Inflammatory macrophage (primary cell): ENCODE measurements at places on chromosomes 12 and 14.

GRCh38 chr14:103260629-103261124, 73.4 kb upstream of the EIF5 start:
- DNase-seq = peak; percentile 62

GRCh38 chr14:105176513-105176912, 4.6 kb downstream of the NUDT14 start:
- DNase-seq = no peak

- no peak for DNase-seq
Measured at GRCh38 chr12:63440048-63440447, 228.2 kb downstream of the DPY19L2 start.

DNA sequence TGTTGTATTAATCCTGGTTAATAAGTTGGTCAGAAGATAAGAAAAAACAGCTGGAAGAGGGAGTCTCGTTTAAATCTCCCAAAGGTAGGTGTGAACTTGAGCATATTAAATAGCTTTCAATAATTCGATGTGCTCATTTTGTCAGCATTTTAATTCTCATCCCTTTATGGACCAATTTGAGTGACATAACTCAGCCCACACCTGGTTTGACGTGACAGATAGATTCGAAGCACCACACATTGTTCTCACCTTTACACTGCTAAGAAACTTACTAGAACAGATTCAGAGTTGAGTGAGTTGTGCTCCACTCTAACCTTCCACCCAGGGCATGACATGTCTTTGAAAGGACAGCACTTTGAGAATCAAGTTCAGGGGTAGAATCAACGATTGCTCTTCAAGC, 161.4 kb upstream of the GZMB start:
- DNase-seq = no peak

GRCh38 chr14:36605506-36605857, 23.1 kb upstream of the NKX2-8 start:
- DNase-seq = no peak

GRCh38 chr14:74848768-74849167, 27.2 kb downstream of the PROX2 start:
- DNase-seq = no peak

- no peak for DNase-seq
Measured at GRCh38 chr14:92603309-92604242, 90.0 kb downstream of the RIN3 start.

DNA sequence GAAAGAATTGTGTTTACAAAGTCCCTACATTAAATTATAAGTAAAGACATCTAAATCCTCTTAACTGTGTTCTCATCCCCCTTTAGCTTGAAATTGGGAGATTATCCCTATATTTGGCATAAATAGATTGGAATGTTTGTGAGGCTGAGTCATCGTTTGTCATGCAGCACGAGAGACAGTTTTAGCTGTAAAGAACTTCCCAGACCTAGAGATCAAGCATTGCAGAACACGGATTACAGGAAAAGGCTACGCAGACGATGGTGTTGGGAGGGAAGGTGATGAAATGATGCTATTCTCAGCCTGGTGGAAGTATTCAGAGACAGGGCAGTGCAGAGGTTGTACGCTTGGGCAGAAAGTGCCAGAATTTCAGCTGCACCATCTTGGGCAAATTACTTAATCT, 93.8 kb downstream of the PTPRB start:
- no peak for DNase-seq

GRCh38 chr14:36162267-36162666, 14.3 kb downstream of the PTCSC3 start:
- no peak for DNase-seq

DNA sequence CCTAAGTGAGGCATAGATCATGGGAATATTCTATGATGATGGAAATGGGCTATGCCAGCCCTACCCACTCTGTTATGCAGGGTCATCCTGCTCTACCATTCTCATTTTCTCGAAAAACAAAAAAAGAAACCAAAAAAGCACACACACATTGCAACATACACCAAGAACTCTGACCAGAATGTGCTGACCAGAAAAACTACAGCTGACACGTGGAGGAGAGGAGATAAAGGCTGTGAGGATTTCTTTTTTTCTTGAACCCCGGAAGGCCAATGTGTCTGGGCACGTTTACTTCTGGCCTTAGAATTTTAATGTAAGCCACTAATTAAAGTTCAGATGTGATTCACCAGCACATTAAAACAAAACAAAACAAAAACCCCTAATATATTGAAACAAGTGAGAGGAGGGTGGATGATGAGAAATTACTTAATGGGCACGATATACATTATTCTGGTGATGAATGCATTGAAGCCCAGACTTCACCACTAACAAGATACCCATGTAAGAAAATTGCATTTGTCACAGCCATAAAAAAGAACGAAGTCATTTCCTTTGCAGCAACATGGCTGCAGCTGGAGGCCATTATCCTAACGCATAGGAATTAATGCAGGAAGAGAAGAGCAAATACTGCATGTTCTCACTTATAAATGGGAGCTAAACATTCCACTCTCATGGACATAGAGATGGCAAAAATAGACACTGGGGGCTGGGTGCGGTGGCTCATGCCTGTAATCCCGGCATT, 66.3 kb upstream of the PLEKHG3 start:
- no peak for DNase-seq

DNA sequence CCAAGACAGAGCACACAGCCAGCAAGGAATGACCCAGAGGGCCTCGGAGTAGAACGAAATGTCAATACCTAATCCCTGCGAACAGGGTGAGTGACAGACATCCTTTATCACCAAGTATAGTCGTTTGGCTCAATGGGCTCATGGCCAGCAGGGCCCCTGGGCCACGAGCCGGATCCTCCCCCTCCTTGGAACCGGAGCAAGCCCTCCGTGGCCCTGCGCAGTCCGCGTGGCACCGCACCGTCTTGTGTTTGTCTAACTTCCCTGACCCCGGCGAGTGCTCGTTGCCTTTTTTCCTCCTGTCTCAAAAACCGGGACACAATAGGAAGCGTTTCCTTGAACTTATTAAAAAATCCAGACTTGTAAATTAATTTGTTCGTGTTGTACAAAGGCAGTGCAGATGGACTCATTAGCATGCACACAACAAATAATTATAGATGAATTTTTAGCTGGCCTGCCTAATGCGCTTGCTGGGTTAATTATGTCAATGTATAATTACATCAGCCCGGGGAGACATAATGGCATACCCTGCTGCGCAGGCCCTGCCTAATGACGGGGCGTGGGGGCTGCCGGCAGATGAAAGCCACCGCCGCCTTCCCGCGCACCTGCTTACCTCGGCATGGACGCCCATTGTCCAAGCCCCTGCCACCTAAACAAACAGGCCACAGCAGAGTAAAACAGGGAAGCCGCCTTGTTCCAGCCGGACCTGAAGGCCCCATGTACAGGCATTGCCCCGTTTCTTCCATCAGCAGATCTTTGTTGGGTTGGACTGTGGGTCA, 81.6 kb downstream of the PHETA1 start:
- DNase-seq = no peak

- DNase-seq = peak; percentile 78
Measured at GRCh38 chr12:112887550-112887949, 19.2 kb upstream of the OAS1 start.

DNA sequence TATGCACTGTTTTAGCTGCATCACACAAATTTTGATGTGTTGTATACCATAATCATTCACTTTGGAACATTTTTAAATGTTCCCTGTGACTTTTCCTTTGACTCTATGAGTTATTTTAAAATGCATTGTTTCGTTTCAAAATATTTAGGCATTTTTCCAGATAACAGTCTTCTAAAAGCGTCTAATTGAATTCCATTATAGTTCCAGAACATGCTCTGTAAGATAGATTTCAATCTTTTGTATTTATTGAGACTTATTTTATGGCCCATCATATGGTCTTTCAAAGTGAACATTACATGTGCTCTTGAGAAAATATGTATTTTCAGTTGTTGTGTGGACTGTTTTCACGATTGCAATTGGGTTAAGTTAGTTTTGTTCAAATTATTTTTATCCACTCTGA, 98.7 kb upstream of the ARHGAP5 start:
- DNase-seq = no peak

DNA sequence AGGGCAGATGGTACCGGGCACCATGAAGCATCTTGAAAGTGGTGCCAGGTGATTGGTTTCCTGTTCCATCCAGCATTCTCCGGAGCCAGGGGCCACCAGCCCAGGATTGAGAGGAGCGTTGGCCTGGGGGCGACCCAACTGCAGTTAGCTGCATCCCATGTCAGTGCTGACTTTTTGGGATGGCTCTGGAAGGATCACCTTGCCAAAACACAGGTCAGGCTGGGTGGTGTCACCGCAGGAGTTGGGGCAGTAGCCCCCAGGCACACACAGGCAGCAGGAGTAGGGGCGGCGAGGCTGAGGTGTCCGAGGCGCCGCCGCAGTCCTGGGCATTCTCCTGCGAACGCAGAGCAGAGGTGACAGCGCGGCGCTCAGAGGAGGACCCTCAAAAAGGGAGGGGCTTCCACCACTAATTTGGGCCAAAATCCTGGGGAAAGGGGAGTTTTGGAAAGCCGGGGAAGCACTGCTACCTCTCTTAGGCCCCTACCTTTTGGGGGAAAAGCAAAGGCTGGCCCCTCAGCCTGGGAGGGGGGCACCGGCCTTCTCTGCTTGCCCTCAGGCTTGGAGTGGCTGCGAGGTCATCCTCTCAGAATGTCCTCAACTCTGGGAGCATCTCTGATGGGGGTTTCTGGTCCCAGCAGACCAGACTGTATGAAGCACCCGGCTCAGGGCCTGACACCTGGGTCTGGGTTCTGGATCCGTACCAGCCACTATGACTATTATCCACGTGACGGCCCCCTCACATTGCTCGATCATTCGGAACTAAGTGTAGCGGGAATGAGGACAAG, 26.7 kb upstream of the LRTM2 start:
- DNase-seq = no peak

DNA sequence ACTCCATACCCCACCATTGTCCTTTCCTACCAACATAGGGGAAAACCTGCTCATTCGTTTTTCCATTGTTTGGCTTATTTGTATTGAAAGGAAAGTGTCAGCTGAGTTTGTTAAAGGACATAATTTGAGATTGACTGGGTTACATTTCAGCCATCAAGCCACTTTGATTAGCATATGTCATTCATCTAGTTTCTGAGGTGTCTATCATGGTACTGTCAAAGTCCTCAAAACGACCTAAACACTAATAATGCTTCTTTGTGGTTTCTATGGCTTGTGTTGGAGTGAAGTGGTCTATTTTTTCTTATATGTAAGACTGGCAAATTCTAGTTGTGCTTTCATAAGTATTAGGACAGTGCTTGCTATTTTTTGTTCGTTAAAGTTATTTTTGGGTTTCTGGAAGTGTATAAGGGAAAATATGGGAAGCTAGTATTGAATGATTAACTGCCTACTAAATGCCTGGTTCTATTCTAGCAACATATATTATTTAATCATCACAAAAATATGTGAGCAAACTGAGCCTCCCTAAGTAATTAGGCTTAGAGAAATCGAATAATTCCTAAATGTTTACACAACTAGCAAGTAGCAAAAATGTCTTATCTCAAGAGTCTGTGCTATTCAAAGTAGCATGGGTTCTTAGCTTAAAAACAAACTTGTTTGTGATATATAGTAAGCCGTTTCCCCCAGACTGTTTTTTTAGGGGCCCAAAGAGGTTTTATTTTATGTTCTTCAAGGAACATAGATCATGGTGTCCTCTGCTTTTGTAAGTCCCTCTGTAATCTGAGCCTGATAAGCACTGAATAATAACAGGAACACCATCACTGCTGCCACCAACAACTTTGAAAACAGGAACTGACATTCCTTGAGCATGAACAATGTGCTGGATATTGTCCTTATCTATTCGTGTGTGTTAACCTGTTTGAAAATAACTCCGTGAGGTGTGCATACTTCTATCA, 67.1 kb downstream of the DERA start:
- DNase-seq = no peak

DNA sequence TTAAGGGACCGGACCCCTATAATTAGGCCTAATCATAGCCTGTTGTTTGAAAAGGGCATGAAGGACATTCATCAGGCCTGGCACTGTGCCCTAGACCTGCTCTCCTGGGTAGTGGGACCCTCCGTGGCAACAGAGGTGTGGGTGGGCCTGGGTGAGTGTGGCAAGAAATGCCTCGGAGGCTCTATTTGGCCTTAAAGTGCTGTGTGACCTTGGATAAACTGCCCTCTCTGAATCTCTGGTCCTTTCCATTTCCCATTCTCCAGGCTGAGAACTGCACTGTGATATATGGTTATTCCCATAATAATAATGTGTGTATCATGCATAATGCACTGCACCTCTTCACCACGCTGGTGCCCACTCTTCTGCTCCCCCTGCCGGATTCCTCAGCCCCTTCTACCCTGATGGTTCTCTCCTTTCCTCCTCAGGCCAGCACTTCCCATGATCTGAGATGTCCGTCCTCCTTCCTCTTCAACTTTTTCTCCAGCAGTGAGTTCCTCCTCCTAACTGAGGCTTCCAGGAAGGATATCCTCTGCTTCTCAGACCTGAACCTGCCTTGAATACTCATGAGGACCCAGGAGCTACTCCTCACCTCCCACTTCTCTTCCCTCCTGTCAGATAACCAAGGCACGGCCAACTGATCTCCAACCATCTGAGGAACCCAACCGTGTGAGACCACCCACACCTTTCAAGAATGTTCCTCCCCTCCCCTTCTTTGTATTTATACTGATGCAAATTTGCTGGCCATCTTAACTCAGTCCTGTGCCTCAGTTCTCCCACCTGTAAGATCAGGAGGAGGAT, 111.0 kb upstream of the PZP start:
- no peak for DNase-seq

GRCh38 chr14:95071649-95072280, 85.6 kb downstream of the DICER1 start:
- DNase-seq = no peak

DNA sequence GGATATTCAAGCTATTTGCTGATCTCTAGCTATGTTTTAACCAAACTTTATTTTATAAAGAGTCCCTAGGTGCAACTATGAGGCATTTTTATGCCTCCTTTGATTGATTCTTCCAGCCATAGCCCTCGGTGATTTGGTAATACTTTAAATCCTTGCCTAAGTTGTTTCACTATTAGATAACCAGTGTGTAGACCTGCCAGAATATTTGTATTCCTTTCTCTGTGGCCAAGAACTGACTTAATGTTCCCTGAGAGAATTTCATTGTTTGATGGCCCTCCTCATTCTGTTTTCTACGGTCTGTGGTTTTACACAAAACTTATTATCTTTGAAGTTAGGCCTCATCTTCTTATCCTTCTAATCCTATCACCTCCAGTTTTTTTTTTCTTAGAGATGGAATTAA, 109.7 kb upstream of the MDGA2 start:
- no peak for DNase-seq

- peak; percentile 44 for DNase-seq
Measured at GRCh38 chr14:96949594-96949993, 152.4 kb downstream of the VRK1 start.
